Progenitor cell of endocrine pancreas (in vitro differentiated cells): ENCODE measurements at places on chromosomes 4 and X.

- peak; percentile 47 for DNase-seq
- H3K27me3 ChIP-seq: no peaks in the 10 kb centered on the region
- H3K4me1 ChIP-seq: peaks cover 6% of the 10 kb centered on the region
- H3K36me3 ChIP-seq: no peaks in the 10 kb centered on the region
Observed at GRCh38 chr4:64539234-64539849, 130.1 kb upstream of the TECRL start.

- DNase-seq: no peak
- no peaks in the 10 kb centered on the region for H3K27me3 ChIP-seq
Observed at GRCh38 chrX:85024562-85024961, 20.9 kb downstream of the APOOL start.

GRCh38 chrX:76148041-76148665, 24.7 kb upstream of the PBDC1 start:
- peak overlapping the region; percentile 53 for H3K4me3 ChIP-seq
- no peaks in the 10 kb centered on the region for H3K27me3 ChIP-seq
- no peak for DNase-seq
- H3K36me3 ChIP-seq: no peaks in the 10 kb centered on the region

GRCh38 chr4:52091801-52092200, 40.7 kb downstream of the SPATA18 start:
- H3K4me3 ChIP-seq: no peak overlapping the region
- no peaks in the 10 kb centered on the region for H3K27me3 ChIP-seq
- no peaks in the 10 kb centered on the region for H3K4me1 ChIP-seq

DNA sequence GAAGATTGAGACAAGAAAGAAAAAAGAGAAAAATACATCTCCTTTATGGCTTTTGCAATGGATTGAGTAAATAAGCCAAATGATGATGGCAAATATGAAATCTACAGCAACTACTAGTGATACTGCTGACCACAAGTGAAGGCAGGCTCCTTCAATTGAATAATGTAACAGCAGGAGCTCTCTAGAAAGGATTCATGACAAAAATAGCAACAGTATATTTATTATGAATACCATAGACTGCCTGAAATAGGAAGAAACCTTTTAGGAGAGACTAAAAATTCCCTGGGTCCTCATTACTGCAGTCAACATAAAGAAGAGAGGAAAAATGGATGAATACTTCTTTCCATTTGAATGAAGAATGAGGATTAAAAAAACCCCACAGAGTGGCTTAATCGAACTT, 306.8 kb upstream of the ANXA10 start:
- no peak overlapping the region for H3K4me3 ChIP-seq
- peaks cover 4% of the 10 kb centered on the region for H3K4me1 ChIP-seq
- no peak overlapping the region for H3K27ac ChIP-seq
- DNase-seq: no peak
- H3K27me3 ChIP-seq: no peaks in the 10 kb centered on the region
